ENCODE measurements at places on chromosomes 1 and 21.

- no peak for DNase-seq
Measured at GRCh38 chr1:9345471-9345870, 52.8 kb downstream of the SPSB1 start.

GRCh38 chr1:6770751-6771440 lies 14.4 kb upstream of the CAMTA1 start:
- no peak for DNase-seq

GRCh38 chr1:28648008-28648473 lies 359 bp upstream of the RNU11 start:
- peak; percentile 82 for DNase-seq

GRCh38 chr1:3365523-3366125 lies 88.8 kb upstream of the ARHGEF16 start:
- no peak for DNase-seq

GRCh38 chr1:4743978-4744750 lies 89.8 kb downstream of the AJAP1 start:
- no peak for DNase-seq

DNA sequence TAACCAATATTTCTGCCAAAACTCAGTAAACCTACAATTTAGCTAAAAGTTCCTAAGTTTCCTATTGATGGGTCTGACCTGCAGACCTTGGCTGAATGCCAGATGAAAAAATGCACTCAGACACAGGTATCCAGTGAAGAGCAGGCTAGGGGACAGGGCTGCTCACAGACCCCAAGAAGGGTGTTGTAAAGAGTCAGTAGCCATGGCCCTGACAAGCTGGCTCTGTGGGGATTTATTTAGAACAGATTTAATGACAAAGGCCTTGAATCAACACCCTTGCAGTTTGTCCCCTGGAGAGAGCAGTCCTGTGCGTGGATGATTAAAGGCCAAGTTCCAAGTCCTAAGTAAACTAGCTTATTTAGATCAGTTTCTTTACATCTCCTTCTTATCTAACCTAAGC lies 1243.2 kb upstream of the ADGRL4 start:
- DNase-seq = no peak
